Activated T-helper 17 cell treated with anti-CD3 and anti-CD28 coated beads, Interleukin-2, amount 50 U/mL, for 72 hours (primary cell): ENCODE measurements at places on chromosomes 3 and 15. TPM values are rescaled to one million over a fixed set of nuclear protein-coding genes. Genes with fewer than 3 reads are reported as not detected.

The RHCG gene
- not detected for total RNA-seq

The SHC4 gene
- 1.0 TPM for total RNA-seq

GRCh38 chr15:61681038-61681418 is 379.2 kb downstream of the VPS13C start:
- ATAC-seq: no peak

DNA sequence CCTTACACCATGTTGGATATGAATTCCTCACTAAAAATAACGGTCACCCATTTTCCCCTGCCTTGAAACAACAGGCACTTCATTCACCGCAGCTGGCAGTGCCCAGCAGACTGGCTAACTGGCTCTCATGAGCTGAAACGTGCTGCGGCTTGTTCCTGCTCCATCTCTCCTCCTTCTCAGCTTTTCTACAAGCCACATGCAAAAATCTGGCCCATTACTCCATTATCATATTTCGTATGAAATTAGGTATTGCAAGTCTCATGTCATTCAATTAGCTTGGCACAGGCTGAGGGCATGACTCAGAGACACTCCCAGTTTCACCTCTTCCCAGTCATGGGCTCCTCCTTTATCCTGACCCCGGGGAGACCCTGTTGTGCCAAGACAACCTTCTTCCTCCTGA is 60.0 kb downstream of the MAGEF1 start:
- no peak for ATAC-seq

DNA sequence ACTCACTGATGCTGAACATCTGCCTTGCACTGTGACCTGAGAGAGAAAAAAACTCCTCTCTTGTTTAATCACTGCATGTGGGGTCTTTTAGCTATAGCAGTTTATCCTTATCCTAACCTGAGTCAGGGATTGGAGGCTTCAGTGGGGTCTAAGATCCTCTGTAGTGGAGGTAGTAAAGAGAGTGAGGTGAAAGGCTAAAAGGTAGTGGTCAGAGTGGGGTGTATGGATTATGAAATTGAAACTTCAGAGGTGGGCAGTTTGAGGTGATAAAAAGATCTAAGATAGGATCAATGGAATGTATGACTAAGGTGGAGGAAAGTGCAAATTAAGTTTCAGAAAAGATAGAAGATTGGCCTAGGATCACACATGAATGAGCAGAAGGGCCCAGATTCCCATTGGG is 36.5 kb downstream of the DET1 start:
- peak; percentile 32 for ATAC-seq

- peak; percentile 21 for ATAC-seq
Measured at GRCh38 chr15:91050128-91050455, 27.7 kb upstream of the VPS33B start.

DNA sequence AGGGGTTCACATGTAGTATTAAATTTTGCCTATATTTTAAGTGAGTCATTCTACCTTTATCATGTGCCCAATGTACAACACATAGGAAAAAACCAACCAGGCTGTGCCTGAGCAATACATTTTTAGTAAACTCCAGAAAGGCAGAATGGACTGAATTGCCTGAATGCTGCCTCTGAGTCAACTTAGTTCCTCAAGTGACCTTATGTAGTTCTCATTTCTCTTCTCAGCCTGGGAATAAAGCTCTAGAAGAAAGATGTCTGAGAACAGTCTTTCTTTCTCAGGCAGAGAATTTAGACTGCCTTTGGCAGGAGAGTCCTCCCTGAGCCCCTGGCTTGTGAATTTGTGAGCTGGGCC is 13.0 kb downstream of the ST3GAL6 start:
- no peak for ATAC-seq

DNA sequence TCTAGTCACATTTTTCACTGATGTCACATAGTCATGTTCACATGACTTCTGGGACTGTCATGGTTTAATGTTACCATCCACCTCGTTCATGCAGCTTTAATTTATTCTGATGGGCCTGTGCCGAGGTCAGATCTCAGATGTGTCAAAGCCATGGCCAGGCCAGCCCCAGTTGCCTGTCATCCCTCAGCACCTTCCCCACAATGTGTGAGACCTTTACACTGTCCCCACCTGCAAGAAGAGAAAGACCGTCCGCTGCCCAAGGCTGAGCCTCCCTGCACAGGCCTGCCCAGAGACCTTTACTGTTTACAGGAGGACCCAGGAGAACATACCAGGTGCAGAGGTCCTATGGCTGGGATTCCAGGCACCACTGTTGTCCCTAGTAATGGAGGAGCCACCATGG is 12.8 kb upstream of the KLF15 start:
- ATAC-seq: no peak

DNA sequence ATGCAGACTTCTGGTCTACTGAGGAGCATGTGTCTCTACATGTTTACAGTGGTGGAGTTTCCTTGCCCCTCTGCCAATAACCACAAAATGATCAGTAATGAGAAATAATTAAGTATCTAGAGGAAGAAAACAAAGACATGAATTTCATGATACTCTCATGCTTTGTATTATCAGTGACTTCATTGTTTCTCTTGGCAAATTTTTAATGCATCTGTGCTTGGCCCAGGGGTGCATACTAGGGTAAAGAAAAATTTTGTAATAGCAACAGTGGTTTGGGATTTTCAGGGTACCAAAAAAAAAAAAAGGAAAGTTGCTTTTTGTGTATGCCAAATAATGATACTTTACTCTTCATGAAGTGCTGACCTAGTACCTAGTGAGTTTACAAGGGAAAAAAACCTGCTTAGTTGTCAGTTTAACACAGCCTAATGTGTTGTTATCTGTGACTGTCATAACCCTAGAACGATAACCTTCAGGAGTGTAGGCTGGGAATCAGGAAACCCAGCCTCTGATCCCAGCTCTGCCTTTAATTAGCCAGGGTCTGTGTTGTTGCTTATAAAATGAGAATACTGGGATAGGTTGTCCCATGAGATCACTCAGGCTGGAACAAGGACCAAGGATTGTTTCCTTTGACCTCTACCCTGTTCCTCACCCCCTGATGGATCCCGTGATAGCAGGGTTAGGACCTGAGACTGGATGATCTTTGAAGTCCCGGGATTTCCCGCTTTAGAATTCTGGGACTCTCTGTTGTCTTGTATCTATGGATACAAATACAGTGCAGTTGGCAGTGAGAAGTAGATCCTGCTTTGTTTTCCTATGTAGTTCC is 117.5 kb downstream of the CMSS1 start:
- no peak for ATAC-seq

DNA sequence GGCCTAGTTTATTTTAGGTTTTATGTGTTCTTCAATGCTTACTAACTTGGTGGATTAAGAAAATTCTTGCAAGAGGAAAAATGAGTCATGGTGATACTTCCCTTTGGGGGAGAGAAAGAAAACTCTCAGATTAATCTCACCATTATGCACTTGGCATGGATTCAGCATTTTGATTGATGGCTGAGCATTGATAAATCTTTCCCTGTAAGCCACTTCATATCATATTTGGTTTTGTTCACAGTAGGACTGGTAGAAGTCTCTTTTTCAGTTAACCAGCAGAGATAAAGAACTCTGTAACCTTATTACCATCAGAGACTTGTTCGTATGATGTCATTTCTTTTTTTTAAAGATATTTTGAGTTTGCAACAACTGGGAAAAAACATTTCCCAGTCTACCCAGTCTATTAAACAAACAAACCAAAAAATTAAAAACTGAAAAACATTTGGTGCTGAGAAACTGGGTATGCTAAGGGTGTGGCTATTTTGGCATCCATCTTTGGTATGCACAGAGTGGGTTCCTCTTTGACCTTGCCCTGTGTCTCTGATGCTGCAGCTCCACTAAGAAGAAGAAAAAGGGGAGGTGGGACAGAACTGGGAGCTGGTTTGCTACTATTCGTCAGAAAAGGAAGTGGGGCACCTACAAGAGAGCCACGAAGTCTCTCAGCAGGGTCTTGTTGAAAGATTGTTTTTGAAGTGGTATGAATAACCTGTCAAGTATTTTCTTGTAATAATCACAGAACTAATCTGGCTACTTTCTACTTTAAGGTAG is 17.2 kb downstream of the TMOD3 start:
- peak; percentile 32 for ATAC-seq

- no peak for ATAC-seq
Measured at GRCh38 chr3:78496501-78496900, 1271.3 kb downstream of the ROBO1 start.
